Stimulated activated CD4-positive, alpha-beta T cell treated with anti-CD3 and anti-CD28 coated beads, Interleukin-15, amount 100 ng/mL, for 1 hour (primary cell): ENCODE measurements at places on chromosomes 4 and X.

- no peak for DNase-seq
These were observed 24.4 kb upstream of the DYNLT3 start for GRCh38 chrX:37871626-37872302.

DNA sequence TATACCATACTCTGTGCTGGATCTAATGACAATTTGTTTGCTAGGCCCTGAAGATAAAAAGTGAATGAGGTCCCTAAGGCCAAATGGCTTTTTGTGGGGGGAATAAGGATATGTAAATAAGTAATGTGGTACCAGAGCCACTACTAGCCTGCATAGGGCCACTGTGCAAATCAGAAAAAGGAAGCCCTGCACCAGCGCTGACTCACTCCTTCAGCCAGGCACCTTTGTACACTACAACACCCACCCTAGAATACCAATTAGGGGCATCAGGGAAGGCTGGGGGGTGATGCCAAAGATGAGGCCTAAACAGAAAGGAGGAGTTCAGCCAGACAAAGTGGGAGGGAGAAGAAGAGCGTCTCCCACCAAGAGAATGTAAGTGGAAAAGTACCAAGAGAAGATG is 122.2 kb downstream of the CAMK2D start:
- DNase-seq = no peak

DNA sequence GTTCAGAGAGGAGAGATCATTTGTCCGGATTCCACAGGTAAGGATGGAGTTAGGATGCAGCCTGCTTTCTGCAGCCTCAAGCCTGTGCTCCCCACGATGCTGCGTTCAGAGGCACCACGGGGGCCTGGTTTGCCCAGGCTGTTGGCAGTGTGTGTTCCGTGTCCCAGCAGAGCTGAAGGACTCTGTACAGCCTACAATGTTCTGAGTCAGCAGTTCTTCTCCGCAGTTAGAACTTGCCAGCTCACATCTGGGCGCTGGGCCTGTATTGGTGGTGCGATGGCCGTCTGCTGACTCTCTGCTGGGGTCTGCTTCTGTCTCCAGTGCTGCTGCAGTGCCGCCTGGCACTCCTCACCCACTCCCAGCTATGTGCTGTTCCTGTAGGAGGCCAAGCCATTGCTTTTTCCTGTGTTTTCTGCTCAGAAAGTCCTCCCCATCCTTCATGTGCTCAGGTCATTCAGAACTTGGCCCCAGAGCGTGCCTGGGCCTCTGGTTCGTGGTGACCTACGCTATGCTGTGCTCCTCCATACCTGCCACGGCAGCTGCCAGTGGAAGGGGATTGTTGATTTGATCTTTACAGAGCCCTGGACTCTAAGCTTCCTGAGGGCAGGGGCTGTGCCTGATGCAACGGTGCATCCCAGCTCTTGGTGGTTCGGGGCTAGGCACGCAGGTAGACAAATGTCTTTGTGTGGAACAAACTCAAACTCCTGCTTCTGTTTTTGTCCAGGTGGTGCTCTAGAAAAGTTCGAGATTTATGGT is 42.6 kb upstream of the TADA2B start:
- DNase-seq = no peak

GRCh38 chrX:154658187-154658586 is 4.8 kb upstream of the CTAG2 start:
- no peak for DNase-seq

GRCh38 chrX:100083211-100083610 is 326.9 kb downstream of the PCDH19 start:
- DNase-seq = no peak

- no peak for DNase-seq
These were observed 13.2 kb downstream of the GPC4 start for GRCh38 chrX:133402042-133402453.

DNA sequence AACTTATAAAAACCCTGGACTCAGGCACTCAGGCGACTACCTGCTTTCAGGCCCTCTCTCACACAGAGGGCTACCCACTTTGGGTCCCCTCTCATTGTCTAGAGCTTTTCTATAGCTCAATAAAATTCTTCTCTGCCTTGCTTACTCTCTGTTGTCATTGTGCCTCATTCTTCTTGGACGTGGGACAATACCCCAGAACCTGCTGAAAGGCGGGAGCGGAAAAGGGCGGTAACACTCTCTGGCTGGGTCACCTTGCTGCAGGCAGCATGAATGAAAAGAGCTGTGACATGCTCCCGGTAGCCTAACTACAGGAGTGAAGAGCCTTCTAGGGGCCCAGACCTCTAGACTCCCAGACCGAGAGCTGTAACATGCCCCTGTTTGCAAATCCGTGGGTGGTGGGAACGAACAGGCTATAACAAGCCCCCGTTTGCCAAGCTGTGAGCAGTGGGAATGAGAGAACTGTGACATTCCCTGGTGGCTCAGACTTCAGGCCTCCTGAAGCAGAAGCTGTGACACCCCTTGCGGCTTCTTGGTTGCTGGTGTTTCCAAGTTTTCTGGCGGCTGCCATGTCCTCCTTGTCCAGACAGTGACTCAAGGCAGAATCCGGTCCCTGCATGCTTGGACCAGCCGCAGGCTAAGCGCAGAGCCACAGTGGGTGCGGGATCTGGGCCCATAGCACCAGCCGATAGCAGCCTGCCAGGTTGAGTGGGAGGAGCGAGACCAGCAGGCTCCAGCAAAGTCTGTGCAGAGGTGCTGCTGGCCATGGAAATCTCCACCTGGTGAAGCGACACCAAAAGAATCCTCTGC is 684.6 kb downstream of the ARAP2 start:
- DNase-seq = no peak

DNA sequence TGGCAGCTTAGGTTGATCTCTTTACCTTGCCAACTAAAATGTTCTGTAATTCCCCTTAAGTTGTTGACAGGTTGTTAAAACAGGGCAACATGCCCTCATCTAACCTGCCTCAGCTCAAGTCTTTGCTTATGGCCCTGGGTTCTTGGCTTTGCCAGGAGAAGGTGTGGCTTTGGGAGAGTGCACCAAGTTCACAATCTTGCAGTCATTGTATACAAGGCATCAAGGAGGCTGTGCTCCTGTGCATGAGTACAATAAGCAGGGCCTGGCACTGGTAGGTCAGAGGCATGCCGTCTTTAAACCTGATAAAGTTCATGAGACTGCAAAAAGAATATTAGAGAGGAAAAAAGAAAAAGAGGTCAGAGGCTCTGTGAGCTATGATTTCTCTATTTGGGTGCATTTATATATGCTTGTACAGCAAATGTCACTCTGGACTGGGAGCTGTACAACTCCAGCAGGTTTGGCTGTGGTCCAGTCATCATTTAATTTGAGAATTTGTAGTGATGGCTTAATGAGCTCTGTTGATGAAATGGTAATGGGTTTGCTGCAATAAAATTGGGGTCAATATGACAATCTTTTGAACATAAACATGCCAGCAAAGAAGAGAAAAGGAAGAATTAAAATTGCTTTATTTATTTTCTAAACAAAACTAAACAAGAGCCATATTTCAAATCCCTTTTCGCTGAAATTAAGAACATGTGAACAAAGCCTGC is 30.3 kb downstream of the AREG start:
- DNase-seq = no peak
